ENCODE measurements at places on chromosomes 1 and 21.

GRCh38 chr1:170665629-170666028 lies 1.7 kb downstream of the PRRX1 start:
- peak; percentile 58 for DNase-seq

DNA sequence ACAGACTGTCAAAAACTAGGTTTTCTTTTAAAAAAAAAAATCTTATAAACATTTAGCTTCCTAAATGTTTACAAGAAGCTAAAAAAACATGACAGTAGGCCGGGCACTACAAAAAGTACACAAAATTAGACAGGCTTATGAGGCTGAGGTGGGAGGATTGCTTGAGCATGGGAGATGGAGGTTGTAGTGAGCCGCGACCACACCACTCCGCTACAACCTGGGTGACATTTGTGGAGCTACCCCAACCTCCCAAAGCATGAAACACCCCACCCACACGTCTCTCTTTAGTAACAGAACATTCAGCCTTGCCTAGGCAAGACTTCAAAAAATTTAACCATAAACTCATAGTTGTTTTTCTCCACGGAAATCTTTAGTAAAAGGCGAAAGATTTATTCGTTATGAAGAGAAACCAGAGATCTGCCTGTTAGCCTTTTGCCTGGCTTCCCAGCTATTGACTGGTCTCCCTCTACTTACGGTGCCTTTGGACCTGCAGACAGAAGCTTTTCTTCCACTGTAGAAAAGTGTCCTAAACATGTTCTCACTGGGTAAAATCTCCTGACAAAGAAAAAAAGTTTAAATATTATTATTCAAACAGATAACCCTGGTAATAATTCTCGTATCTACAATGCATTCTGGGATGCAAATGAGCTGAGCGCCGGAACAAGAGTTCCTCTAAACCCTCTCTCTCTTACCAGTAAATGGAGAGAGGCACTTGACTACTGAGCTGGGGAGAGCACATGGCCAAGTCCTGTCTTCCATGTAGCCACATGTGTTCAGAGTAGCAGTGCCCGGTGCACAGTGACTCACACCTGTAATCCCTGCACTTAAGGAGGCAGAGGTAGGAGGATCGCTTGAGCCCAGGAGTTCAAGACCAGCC lies 9.2 kb downstream of the RNU5D-1 start:
- DNase-seq: peak; percentile 96

DNA sequence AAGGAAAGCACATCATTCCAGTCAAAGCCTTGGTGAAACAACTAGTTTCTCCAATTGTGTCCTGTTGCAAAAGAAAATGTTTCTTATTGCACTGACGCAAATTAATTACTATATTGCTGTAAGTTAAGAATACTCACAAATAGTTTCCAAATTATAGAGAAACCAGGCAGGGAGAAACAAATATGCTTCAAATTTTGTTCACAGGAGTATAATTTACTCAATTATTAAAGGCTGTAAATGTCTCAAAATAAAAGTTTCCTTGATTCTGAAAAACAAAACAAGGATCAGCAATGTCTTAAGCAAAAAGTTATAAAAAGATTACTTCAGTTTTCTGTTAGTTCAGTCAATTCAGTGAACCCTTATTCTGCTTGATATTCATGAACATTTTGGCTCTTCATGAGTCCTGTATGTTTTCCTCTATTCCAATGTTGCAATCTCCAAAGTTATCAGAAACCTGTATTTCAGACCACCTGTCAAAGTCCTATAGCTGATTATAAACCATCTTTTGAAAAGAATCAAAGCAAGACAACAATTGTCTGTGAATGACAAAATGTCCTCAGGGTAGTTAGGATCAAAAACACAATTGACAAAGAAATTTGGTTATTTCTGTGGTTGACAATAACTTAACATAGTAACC lies 11.7 kb upstream of the SYPL2 start:
- DNase-seq: no peak

GRCh38 chr1:208544053-208544452 lies 299.9 kb upstream of the PLXNA2 start:
- no peak for DNase-seq

GRCh38 chr1:218953386-218953785 lies 220.3 kb upstream of the LYPLAL1 start:
- no peak for DNase-seq

Data from cardiac fibroblast (primary cell).